ENCODE measurements at places on chromosomes 7 and 10.

GRCh38 chr10:33780961-33781360 is 446.5 kb upstream of the NRP1 start:
- DNase-seq = no peak

- DNase-seq = no peak
Observed at GRCh38 chr10:21048068-21048467, 151.0 kb upstream of the NEBL start.

- no peak for DNase-seq
Observed at GRCh38 chr7:104093127-104093526, 103.7 kb upstream of the RELN start.

- DNase-seq = no peak
Observed at GRCh38 chr10:133326745-133327650, 9.7 kb downstream of the CALY start.

- no peak for DNase-seq
Observed at GRCh38 chr7:7861211-7861633, 107.4 kb upstream of the GLCCI1 start.

DNA sequence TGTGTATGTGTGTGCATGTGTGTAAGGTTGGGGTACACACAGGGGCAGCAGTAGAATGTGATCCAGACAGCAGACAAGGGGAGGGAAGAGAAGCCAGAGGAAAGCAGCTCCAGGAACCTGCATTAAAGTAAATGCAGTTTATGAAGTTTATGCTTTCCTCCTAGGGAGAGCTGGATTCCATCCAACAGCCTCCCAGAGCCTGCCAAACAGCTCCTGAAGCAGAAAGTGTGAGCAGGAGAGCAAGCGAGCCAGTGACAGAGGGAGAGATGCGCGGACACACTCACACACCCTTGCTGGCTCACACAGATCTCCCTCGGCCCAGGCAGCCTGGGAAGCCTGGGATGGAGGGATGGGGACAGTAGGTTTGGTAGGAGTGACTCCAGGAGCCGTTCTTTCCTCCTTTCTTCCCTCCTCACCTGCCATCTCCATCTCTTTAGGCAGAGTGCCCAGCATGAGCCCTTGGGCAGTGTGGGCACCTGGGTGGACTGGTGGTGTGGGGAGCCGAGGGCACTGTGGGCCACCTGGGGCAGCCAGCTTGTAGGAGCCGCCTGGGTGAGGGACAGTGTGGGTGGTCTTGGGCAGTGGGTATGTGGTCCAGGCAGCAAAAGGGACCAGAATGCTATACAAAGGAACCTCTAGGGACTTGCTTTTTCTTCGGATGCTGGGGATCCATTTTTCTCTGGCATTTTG is 46.1 kb downstream of the PAX2 start:
- no peak for DNase-seq

DNA sequence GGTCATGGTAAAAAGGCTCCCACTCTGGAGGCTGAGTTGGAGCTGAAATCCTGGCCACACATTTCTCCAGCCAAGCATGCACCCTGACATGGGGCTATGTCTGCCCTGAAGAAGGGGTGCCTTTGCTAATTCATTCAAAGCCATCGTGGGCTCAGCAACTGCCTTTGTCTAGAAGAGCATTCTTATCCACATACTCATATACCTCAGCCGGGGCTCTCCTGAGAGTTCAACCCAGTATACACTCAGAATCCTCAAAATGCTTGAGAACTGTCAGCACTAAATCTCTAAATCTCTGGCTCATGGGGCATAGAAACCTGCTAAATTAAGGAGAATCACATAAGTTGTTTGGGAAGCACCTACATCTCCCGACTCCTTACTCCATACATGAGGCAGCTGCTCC is 89.3 kb downstream of the MRPL32 start:
- no peak for DNase-seq

DNA sequence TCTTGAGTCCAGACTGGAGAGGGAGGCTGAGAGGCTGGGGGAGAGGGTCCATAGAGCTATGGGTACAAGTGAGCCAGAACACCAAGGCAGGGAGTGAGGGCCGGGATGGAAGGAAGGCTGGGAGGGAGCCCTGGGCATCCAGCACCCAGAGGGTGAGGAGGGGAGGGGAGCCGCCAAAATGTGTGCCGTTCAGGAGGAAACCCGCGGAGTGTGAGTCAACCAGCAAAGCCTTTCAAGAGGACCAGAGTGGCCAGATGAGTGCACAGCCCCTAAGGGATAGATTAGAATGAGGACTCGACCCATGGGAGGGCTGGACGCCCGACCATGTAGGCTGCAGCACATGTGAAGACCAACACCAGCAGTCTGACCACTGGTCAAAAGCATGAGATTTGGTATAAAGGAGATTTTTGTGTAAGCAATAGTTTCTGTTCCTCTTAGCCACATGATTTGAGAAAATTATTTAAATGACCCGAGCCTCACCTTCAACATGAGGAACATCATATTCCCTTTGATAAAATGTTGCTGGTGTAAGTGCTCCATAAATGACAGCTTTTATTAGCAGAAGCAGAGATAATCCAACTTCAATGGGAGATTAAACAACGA is 179.7 kb upstream of the GRB10 start:
- DNase-seq = no peak

DNA sequence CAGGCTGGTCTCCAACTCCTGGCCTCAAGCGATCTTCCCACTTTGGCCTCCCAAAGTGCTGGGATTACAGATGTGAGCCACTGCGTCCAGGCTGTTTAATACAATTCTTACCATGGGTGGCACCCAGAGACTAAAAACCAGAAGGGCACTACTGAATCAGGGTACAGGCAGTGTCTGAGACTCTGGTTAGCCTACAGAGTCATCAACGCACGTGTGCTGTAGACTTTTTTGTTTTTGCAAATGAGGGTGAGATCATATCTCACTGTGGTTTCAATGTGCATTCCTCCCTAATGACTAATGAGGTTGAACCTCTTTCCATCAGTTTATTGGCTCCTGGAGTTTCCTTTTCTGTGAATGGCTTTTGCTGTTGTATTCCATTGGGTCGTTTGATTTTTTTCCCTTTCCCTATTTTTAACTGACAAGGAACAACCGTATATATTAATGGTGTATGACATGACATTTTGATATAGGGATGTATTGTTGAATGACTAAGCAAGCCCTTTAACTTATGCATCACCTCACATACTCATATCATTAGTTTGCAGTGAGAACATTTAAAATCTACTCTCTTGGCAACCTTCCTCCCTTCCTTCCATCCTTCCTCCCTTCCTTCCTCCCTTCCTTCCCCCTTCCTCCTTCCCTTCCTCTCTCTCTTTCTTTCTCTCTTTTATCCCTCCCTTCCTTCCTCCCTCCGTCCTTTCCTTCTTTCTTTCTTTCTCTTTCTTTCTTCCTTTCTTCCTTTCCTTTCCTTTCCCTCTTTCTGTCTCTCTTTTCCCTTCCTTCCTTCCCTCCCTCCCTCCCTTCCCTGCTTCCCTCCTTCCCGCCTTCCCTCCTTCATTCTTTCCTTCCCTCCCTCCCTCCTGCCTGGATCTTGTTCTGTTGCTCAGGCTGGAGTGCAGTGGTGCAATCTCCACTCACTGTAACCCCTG is 9.3 kb upstream of the TMEM270 start:
- no peak for DNase-seq

- no peak for DNase-seq
Observed at GRCh38 chr10:121078036-121078435, 226.9 kb downstream of the WDR11 start.

DNA sequence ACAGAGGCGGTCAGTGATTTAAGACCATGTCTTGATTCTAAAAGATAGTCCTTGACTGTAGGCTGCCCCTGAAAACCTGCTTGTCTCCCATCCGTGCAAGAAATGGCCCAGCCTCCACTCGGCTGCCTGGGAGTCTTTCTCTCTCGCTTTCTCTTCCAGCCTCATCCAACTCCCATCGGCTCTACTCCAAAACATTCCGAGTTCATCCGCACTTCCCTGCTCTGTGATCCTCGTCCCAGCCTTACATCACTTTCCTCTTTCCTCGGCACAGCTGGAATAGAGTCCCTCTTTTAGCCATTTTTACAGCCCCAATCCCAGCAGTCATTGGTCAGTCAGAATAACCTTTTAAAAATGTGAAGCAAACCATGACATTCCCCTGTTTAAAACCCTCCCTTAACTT is 135.1 kb downstream of the TAX1BP1 start:
- no peak for DNase-seq

- DNase-seq = no peak
Observed at GRCh38 chr7:148461392-148462179, 129.0 kb upstream of the C7orf33 start.

DNA sequence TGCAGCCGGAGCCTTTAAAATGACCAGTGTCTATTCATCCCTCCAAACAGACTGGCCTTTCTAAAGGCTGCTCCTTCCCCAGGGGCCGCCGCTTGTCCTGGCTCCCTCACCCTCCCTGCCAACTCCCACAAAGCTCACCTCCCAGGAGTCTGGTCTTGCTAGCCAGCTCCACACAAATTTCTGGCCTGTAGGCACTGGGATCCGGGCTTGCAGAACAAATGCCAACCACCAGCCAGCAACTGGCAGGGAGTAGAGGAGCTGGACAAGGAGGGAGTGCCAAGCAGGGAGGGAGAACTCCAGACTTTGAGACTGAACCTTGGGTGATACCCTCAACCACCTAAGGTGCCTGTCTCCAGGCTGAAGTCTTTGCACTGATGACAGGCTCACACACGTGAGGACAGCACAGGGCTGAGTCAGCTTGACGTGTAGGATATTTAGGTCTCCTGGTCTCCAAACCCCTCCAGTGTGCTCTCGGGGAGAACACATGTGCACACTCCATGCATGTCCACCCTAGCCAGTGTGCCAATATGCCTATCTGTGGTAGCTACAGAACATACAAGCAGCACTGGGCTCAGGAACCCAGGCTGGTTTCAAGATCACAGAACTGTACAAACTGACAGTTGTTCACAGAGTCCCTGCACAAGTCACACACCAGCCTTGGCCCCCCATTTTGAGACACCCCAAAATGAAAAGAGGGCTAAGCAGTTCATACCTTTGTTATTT is 6.0 kb downstream of the PAX2 start:
- no peak for DNase-seq

GRCh38 chr7:76149847-76150691 is 51.6 kb upstream of the SRRM3 start:
- DNase-seq = peak; percentile 14

GRCh38 chr10:7687228-7687907 is 15.7 kb upstream of the ITIH2 start:
- DNase-seq = peak; percentile 95

DNA sequence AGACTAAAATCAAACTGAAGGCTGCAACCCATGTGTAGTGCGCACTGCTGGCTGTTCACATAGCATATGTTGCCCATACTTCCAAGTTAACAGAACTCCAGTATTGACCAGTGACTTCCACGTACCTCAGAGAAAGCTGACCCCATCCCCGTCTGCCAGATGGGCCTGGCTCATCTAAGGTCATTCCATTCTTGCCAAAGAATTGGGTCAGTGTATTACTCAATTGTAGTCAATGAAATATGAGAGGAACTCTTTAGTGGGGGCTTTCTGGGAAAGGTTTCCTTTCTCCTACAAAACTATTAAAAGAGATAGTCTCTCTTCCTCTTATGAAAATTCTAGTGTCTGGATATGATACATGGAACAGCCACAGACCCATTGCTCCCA is 238.6 kb downstream of the COBL start:
- DNase-seq = no peak

GRCh38 chr7:133753513-133753912 is 373.6 kb upstream of the LRGUK start:
- DNase-seq = peak; percentile 42
